ENCODE measurements at places on chromosomes 5 and 9.

- DNase-seq, result peak; percentile 61
These were observed at the start of gene ZBED3 for GRCh38 chr5:77086689-77087483. ZBED3 (minus strand) TSS chr5:77087285; CDS start chr5:77077878, 9,407 bp downstream.

DNA sequence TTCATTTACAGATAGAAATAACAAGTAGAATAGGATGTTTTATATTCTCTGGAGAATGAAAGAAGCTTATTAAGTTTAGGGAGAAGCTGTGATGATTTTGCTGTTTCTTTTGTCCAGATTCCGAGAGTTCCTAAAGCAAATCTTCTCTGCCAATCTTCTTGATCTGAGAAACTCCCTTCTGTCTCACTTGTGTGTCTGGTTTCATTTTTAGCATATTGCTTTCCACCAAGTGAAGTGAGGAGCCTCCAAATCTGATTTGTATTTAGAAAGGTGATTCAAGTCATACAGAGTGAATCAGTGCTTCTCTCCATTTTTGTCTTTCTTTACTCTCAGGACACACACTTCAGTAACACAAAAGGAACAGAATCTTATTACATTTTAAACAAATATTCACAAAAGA, 48.4 kb downstream of the STX17 start:
- no peak for DNase-seq

- DNase-seq, result no peak
These were observed 8.9 kb upstream of the PCAT7 start for GRCh38 chr9:94545940-94546339.

- DNase-seq, result peak; percentile 4
These were observed 592.7 kb upstream of the BRINP1 start for GRCh38 chr9:119961774-119962424.

- DNase-seq, result no peak
These were observed 130.9 kb downstream of the CEMIP2 start for GRCh38 chr9:71637375-71637774.

- DNase-seq, result no peak
These were observed 31.7 kb downstream of the ALG2 start for GRCh38 chr9:99189887-99190596.

- no peak for DNase-seq
These were observed 47.0 kb upstream of the MYO10 start for GRCh38 chr5:16983022-16983639.

DNA sequence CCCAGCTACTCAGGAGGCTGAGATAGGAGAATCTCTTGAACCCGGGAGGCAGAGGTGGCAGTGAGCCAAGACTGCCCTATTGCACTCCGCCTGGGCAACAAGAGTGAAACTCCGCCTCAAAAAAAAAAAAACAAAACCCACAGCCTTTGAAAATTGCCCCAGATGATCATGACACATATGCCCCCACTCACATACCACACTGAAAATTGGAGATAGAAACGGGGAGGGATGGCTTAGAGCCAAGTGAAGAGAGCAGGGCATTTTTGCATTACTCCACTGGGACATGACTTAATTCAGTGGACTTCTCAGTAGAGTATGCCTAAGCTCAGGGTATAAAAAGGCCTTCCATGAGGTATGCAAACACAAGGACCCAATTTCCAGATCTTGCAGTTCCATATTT, 309.3 kb downstream of the BNC2 start:
- DNase-seq, result no peak

GRCh38 chr5:7078101-7078500, 317.8 kb upstream of the ADCY2 start:
- no peak for DNase-seq

- no peak for DNase-seq
These were observed 68.7 kb downstream of the MARCHF3 start for GRCh38 chr5:126961702-126962101.

GRCh38 chr5:15008476-15008875, 136.9 kb upstream of the ANKH start:
- no peak for DNase-seq

GRCh38 chr5:149771216-149771980, 41.3 kb downstream of the PPARGC1B start:
- no peak for DNase-seq

DNA sequence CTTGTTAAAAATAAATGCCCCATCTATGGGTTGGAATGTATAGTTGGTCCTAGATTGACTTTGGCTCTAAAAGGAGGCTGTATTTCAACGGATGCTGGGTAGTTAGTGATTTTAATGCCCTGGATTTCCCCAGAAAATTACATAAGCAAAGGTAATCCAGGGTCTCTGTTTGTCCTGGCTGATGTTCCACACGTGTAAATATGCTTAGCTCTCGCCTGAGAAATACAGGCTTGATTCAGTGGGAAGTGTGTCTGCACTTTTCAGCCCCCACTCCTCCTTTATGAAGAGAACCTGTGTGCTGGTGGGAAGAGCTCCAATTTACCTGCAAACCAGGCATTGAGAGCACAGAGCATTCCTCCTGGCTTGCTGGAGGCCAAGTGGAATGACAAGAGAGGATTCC, 294.6 kb upstream of the CLINT1 start:
- no peak for DNase-seq

- no peak for DNase-seq
These were observed 15.5 kb downstream of the PRKACG start for GRCh38 chr9:68998385-68998784.

- no peak for DNase-seq
These were observed 986.4 kb upstream of the CDH18 start for GRCh38 chr5:20974426-20974825.

GRCh38 chr5:178368274-178368673, 135.7 kb upstream of the PHYKPL start:
- no peak for DNase-seq

DNA sequence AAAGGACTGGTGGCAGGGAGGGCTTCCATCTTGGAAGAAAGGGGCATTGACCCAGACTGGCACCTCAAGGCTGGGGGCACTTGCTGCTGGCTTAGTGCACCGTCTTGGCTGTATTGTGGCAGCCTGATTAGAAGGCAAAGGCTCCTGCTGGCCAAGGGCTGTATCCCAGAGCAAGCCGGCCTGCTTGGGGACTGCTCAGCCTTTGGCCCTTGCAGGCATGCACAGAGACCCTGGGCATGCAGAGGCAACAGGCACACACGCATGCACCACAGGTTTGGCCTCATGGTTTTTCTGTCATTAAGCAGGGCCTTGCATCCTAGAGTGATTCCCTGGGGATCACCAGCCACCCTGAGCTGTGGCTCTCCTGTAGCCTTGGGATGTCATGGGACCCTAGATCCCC, 29.0 kb downstream of the PITX1 start:
- DNase-seq, result no peak

DNA sequence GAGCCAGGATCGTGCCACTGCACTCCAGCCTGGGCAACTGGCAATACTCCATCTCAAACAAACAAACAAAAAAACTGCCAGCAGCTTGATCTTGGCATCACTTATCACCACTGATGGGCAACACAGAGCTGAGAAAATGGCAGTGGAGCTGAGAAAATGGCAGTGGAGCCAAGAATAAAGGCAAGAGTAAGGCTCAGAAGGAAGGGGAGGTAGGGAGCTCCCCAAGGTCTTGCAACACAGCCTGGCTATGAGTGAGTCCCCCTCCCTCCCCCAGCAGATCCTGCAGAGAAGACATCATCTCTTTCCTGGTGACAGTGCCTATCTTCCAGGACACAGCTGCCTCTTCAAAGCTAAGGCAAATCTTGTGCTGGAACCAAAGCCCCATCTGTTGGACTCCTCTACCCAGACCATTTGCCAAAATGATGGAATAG, 70.3 kb downstream of the UGCG start:
- DNase-seq, result no peak

DNA sequence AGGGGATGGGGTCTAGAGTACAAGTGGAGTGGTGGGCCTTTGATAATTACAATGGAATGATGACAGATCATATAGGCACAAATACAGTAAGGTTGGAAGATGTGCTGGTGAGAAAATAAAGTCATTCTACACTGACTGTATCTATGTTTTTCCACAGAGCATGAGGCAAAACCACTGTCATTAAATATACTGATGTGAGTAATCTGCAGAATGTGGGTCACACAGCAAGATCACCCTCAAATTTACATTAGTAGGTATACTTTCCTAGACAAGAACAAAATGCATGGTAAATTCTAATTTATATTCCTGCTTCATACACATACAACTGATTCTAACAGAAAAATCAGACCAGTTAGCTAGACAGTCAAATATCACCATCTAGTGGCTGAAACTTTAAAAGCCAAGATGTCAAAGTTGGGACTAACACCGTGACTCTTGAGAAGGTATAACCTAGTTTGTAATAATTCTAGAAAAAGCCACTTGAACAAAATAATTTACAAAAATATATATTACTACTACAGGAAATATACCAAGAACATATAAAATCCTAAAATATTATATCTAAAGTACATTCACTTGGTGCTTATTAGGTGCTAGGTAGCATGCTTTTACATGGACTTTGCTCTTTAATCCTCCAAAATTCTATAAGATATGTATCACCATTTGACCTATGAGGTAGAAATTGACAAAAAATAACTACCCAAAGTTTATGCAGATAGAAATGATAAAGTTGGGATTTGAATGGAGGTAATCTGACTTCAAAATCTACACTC, 19.5 kb downstream of the TTC33 start:
- peak; percentile 22 for DNase-seq

- DNase-seq, result no peak
These were observed 511.3 kb downstream of the TLR4 start for GRCh38 chr9:118215549-118215948.

DNA sequence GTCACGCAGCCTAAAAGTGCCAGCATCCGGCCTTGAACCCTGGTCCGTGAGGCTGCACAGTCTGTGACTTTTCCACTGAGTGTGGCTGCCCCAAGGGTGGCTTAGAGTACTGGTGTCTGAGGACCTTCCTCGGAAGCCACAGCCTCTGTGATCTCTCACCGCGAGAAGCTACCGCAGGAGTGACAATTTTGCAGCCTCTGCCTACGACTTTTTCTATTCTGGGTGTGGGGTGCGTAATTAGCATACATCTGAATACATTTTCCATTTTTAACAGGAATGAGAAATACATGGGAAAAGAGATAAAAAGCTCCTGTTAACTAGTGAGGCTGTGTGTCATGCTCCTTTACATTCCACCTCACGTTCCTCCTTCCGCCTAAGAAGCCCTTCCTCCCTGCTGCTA, 48.3 kb upstream of the HRH2 start:
- no peak for DNase-seq

- no peak for DNase-seq
These were observed 358.9 kb upstream of the RFX3 start for GRCh38 chr9:3884736-3885135.

DNA sequence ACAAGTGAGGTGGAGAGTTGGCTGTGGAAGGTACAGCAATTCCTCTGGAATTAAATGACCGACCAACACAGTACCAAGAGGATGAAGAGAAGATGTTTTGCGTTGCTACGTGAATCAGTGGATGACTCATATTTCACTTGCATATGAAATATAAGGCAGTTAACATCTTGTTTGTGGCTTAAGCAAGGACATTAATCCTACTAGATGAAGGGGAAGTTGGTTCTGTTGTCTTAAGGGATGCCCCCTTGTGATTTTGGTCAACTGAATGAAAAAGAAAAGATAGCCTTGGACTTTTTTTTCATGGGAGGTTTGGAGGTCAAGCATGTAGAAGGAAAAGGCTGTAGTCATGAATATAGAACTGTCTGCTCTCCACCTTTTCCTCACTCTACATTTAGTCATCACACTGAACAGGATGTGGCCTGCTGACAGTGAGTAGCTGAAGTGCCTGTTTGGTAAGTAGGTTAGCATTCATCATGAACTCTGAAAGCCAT, 33.9 kb downstream of the VLDLR start:
- no peak for DNase-seq

- DNase-seq, result no peak
These were observed 978.7 kb downstream of the DNAH5 start for GRCh38 chr5:12965804-12966203.

DNA sequence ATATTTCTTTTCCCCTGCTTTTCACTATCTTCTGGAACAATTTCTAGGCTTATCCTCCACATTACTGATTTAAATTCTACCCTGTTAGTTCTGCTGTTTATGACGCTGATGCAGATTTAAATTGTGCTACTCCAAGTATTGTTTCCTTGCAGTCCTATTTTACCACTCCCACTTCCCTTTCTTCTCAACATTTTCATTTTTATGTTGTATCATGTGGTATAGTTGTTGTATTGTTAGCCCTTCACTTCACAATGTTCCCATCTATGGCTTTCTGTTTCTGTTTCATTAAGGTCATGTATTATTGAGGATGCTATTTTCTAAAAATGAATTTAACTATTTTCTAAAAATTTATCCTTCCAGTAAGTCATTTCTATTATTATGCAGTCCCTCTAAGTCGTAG, 254.4 kb downstream of the NDUFS4 start:
- no peak for DNase-seq

DNA sequence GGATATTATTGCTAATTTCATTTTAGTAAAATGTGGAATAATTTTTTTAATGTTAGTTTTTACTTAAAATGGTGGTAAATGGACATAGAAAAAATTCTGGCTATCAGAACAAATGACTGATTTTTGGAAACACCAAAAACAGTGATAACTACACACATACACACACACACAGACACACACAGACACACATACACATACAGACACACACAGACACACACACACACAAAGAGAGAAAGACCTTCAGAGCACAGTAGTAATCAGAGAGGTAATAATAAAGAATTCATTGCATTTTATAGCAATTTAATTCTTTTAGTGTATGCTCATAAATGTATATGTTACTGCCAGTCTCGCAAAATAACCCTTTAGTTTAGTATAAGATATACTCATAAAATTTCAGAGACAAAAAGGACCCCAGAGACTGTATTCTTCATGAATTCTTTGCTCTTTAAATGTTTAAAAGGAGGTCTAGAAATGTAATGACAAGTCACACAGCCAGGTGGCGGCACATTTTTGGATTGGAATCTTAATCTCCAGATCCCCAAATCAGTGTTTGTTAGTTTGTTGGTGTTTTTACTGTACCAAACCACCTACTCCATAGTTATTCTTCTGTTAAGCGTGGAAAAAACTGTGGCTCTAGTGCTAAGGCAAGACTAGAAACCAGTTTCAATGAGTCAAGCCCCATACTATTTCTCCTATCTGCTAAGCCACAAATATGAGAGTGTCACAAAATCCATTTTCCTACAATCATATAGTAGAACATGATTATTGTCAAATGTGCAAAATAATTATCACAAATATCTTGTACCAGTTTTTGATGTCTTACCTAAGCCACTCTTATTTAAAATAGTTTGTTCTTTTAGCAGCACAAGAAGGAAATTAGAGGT, 109.9 kb downstream of the EDIL3 start:
- no peak for DNase-seq

DNA sequence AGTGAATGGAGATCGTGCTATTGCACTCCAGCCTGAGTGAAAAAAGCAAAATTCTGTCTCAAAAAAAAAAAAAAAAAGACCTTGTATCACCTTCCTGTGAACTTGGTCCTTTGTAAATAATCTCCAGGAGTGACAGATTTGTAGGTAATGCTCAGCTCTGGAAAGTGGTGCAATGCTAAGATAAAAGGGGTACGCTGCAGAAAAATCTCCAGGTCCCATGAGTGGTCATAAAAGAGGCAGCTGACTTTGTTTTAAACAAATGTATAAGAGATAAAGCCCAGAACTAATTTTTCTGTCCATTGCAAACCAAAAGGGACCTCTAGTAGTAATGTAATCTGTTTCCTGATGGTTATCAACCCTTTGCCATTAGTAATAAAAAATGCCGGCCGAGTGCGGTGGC, 33.7 kb downstream of the RNF44 start:
- no peak for DNase-seq

GRCh38 chr5:14035859-14036503, 91.5 kb upstream of the DNAH5 start:
- no peak for DNase-seq

Measured in activated naive CD4-positive, alpha-beta T cell treated with anti-CD3 and anti-CD28 coated beads, Interleukin-2, amount 50 U/mL, for 72 hours (primary cell).